ENCODE measurements at places on chromosomes 2 and 18.

DNA sequence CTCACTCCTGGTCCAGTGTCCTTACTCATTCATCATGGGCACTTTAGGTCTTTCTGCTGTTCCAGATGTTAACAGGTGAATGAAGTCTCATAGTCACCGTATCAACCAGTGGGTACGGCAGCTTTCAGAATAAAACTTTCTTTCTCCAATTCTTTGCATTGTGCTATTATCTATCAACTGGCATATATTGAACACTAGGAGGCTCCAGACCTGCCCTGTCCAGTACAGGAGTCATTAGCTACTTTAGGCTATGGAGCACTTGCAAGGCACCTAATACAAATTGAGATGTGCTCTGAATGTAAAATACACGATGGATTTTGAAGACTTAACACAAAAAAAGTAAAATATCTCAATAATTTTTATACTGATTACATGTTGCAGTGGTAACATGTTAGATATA lies 43.2 kb upstream of the NEB start:
- no peak for DNase-seq

DNA sequence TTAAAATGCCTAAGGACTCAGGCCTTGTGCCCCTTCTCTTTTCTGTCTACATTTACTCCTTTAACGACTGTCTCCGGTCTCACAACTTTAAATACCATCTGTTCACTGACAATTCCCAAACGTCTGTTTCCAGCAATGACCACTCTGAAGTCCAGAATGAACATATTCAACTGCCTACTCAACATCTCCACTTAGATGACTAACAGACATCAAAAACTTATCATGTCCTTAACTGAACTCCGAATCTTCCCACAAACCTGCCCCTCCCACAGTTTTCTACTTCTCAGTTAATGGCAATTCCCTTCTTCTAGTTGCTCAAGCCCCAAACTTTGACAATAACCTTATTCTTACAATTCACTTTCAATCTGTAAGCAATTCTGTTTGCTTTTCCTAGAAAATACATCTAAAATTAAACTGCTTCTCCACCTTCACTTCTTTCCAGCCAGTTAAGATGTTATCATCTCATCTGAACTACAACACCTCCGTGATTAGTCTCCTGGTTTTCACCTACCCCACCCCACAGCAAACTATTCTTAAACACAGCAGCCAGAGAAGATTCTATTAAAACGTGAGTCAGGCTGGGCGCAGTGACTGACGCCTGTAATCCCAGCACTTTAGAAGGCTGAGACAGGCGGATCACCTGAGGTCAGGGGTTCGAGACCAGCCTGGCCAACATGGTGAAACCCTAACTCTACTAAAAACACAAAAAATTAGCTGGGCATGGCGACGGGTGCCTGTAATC lies 2.8 kb downstream of the C1D start:
- no peak for DNase-seq

DNA sequence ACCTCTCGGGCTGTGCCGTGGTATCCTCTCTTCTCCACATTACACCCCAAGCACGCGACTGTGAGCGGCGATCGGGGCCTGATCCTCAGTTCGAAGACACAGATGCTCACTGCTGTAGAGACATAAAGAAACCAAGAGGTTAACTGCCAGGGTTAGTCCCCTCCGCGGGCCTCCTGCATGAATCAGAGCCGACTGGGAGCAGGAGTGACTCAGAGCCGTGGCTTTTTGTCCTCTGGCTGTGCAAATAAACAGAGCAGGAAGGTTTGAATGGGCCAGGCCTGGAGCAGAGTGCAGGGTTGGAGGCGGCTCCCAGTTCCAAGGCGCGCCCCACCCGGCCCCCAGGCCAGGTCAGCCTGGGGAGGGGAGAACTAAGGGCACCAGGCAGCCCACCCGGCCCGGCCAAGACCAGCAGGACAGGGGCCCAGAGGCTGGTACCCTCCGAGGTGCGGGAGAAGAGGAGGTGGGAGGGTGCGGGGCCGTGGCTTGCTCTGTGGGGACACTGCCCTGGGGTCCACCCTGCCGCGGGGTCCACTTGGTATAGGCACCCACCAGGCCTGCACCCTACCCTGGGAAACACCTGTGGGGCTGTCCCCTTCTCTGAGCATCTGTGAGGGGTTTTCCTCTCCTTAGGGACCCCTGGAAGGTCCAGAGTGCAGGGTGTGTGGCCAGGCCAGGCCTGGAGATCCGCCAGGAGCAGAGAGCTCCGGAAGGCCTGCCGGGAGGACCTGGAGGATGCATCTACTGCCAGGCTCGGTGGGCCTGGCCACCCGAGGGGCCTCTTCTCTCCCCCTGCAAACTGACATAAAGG lies 16.5 kb downstream of the TWIST2 start:
- peak; percentile 100 for DNase-seq

- DNase-seq = no peak
Observed at GRCh38 chr2:220785178-220785577, 786.9 kb downstream of the EPHA4 start.

GRCh38 chr18:52730972-52731619 lies 391.1 kb downstream of the DCC start:
- no peak for DNase-seq

DNA sequence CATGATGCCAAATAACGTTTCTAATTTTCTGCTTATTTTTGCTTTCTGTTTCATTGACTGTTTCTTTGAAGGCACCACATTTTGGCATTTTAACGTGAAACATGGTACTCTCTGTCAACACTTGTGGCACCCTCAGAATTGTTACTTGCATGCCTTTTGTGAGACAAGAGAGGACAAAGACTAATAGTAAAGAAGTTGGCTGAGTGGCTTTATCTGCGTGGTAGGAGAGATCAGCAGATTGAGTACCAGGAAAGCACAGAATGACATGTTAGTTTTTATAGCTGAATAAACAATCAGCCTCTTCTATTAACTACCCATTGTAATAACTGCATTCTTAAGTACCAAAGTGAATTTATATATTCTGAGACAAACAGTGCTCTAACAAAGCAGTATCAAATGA lies 8.6 kb downstream of the ZNF638 start:
- no peak for DNase-seq

- DNase-seq = no peak
Observed at GRCh38 chr2:134335601-134336000, 81.7 kb downstream of the MGAT5 start.

DNA sequence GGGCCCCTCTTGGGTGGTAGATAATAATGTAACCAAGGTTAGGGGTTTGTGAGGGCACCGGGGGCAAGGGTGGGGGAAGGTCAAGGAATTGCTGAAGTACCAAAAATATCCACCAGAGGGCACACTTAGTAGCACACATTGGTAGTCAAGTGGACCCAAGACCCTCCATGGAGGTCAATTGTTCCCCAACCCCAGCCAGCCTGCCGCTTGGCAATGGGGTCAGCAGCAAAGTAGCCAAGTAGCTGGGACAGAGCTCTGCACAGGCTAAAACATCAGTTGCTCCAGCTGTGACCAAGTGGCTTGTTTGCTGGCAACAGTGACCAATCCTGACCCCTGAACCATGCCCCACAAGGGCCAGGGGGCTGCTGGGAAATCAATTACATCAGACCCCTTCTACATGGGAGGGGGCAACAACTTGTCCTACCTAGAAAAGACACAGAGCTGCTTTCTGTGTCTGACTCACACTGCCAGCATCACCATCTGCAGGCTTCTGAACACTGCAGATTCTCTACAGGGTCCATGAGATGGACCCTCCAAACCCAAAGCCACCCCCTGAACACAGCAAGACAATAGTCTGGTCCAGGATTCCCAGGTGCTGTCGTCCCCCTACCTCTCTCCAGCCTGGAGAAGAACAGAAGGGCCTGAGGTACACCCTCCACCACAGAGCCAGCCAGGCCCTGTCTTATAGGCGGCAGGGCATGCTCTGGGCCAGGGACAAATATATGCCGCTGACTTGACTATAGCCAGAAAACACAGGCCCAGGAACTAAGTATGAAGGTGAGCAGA lies 76.0 kb downstream of the EMX1 start:
- peak; percentile 21 for DNase-seq

DNA sequence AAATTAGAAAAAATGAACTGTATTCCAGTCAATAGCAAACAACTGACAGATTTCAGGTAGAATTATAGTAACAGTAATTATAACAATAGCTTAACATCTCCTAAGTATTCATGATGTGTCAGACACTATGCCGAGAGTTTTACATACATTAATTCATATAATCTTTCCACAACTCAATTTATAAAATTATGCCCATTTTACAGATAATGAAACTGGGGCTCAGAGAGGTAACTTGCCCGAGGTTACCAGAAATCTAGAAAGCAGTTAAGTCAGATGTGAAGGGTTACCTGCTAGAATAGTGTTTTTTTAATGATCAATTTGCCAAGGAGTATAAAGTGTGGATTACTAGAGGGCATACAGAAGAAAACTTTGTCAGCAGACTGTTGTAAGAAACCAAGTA lies 12.2 kb downstream of the NBAS start:
- no peak for DNase-seq

GRCh38 chr18:75869162-75869561 lies 441.7 kb upstream of the SMIM21 start:
- no peak for DNase-seq

- peak; percentile 51 for DNase-seq
Observed at GRCh38 chr2:201768918-201769317, 11.8 kb downstream of the ALS2 start.

- no peak for DNase-seq
Observed at GRCh38 chr2:146870691-146871090, 974.1 kb upstream of the ACVR2A start.

DNA sequence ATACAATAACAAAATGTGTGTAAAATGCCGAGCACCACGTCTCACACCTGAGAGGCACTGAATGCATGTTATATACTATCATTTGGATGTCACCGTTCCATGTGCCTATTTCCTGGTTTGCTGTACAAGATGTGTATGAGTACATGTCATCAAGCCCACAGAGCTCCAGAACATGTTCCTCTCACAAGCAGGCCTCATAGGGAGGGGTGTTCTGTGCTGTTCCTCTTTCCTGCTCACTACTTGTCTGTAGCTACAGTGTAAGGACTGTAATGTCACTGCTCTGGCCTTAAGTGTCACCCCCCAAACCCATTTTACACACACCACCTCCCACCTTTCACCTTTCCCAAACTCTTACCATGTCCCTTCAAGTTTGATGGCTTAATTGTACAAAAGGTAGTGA lies 1.8 kb downstream of the AFF3 start:
- DNase-seq = no peak
